ENCODE measurements at places on chromosomes 4 and X.

DNA sequence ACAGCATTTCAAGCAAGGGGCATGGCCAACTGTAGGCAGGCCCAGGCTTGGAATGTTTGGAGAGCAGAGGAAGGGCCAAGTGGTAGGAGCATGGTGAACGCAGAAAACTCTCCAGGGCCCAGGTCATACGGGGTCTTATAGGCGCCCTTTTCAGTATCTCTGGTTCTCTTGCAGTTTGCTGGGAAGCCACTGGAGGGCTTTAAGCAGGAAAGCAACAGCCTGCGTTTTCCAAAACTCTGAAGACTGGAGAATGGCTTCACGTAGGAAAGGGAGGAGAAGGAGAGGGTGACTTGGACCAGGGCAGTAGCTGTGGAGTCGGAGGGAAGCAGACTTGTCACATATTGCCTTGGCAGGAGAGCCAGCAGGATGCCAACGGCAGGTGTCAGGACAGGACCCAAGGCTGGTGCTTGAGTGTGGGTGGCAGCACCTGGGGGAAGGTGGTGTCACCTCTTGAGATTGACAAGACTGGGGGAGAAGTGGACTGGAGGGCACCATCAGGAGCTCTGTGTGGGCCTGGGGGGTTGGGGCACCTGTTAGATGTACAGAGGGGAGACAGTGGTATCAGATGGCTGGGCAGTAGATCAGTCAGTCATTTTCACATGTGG, 21.9 kb downstream of the TKTL1 start:
- H3K4me1 ChIP-seq: no peaks in the 10 kb centered on the region
- no peak overlapping the region for H3K4me3 ChIP-seq
- DNase-seq: no peak
- no peak overlapping the region for H3K27ac ChIP-seq
- no peaks in the 10 kb centered on the region for H3K36me3 ChIP-seq

DNA sequence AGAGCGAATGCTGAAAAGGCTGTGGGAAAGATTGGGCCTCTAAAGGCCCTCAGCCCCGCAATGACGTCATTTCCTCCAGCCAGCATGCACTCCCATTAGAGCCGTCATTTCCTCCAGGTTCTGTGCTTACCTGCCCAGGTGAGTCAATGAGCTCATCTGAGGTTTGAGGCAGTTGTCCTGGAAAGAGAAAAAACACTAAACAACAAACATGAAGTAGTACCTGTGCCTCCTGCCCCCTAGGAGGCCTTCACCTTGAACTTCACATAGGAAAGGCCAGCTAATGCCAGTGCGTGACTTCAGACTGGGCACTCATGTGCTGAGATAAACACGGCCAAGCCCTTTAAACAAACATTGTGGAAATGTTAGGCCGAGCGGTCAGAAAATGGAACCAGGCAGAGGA, 55.9 kb downstream of the FHDC1 start:
- H3K27me3 ChIP-seq: no peaks in the 10 kb centered on the region
- H3K4me3 ChIP-seq: no peak overlapping the region
- H3K4me1 ChIP-seq: peaks cover 10% of the 10 kb centered on the region
- no peaks in the 10 kb centered on the region for H3K36me3 ChIP-seq
- peak; percentile 52 for DNase-seq

- H3K36me3 ChIP-seq: peaks cover 7% of the 10 kb centered on the region
- H3K4me3 ChIP-seq: no peak overlapping the region
- H3K27me3 ChIP-seq: no peaks in the 10 kb centered on the region
- DNase-seq: no peak
Measured at GRCh38 chr4:184400891-184401290, 73.5 kb downstream of the IRF2 start.

GRCh38 chr4:107689912-107690587, 30.0 kb downstream of the PAPSS1 start:
- DNase-seq: no peak
- H3K27ac ChIP-seq: no peak overlapping the region
- no peaks in the 10 kb centered on the region for H3K4me1 ChIP-seq
- no peak overlapping the region for H3K4me3 ChIP-seq
- H3K27me3 ChIP-seq: no peaks in the 10 kb centered on the region
- no peaks in the 10 kb centered on the region for H3K36me3 ChIP-seq

- H3K4me3 ChIP-seq: no peak overlapping the region
- no peak overlapping the region for H3K27ac ChIP-seq
- no peaks in the 10 kb centered on the region for H3K27me3 ChIP-seq
- no peak for DNase-seq
Measured at GRCh38 chrX:85109235-85109634, 105.6 kb downstream of the APOOL start.

- DNase-seq: no peak
- no peaks in the 10 kb centered on the region for H3K36me3 ChIP-seq
- H3K27me3 ChIP-seq: no peaks in the 10 kb centered on the region
- no peak overlapping the region for H3K4me3 ChIP-seq
- no peaks in the 10 kb centered on the region for H3K4me1 ChIP-seq
- no peak overlapping the region for H3K27ac ChIP-seq
Measured at GRCh38 chrX:139554991-139555675, 24.6 kb downstream of the F9 start.

DNA sequence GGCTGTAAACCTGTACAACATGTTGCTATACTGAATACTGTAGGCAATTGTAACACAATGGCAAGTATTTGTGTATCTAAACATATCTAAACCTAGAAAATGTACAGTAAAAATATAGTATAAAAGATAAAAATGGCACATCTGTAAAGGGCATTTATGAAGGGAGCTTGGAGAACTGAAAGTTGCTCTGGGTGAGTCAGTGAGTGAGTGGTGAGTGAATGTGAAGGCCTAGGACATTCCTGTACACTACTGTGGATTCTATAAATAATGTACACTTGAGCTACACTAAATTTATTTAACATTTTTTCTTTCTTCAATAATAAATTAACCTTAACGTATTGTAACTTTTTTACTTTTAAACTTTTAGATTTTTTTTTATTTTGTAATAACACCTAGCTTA, 5.0 kb upstream of the SHROOM4 start:
- H3K27ac ChIP-seq: no peak overlapping the region
- no peak for DNase-seq
- H3K36me3 ChIP-seq: no peaks in the 10 kb centered on the region
- no peak overlapping the region for H3K4me3 ChIP-seq

GRCh38 chrX:34563804-34564203, 93.3 kb downstream of the TMEM47 start:
- H3K4me3 ChIP-seq: no peak overlapping the region
- H3K4me1 ChIP-seq: no peaks in the 10 kb centered on the region
- DNase-seq: no peak
- H3K27me3 ChIP-seq: no peaks in the 10 kb centered on the region

- no peaks in the 10 kb centered on the region for H3K27me3 ChIP-seq
- H3K4me1 ChIP-seq: no peaks in the 10 kb centered on the region
- no peak overlapping the region for H3K4me3 ChIP-seq
Measured at GRCh38 chrX:13220916-13221315, 98.9 kb downstream of the ATXN3L start.

GRCh38 chr4:169279108-169279507, 8.4 kb upstream of the SH3RF1 start:
- H3K36me3 ChIP-seq: no peaks in the 10 kb centered on the region
- no peak overlapping the region for H3K27ac ChIP-seq
- H3K4me1 ChIP-seq: no peaks in the 10 kb centered on the region
- DNase-seq: no peak

- H3K27ac ChIP-seq: peak overlapping the region; percentile 30
- no peaks in the 10 kb centered on the region for H3K27me3 ChIP-seq
- no peak overlapping the region for H3K4me3 ChIP-seq
- H3K4me1 ChIP-seq: no peaks in the 10 kb centered on the region
Measured at GRCh38 chrX:3697220-3697684, 16.2 kb downstream of the PRKX start.

- no peaks in the 10 kb centered on the region for H3K4me1 ChIP-seq
- no peaks in the 10 kb centered on the region for H3K36me3 ChIP-seq
- DNase-seq: no peak
- H3K27me3 ChIP-seq: no peaks in the 10 kb centered on the region
Measured at GRCh38 chr4:20474119-20474518, 222.4 kb downstream of the SLIT2 start.

DNA sequence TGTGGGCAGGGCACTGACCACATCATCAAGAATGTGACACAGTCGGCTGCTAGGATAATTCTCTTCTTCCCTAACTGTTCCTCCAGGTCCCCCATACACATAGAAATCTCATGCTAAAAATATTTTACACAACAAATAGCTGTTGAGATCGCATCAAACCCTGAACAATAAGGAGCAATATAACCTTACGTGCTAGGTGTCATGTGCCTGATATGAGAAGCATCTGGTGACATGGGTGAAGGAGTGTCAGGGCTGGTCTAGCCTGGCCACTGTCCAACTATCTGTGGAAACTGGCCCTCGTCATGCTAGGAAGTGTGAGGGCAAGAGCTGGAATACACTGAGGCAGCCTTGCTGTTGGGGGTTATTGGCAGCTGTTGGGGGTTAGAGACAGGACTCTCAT, 167.3 kb upstream of the PGRMC2 start:
- no peaks in the 10 kb centered on the region for H3K36me3 ChIP-seq
- H3K27me3 ChIP-seq: no peaks in the 10 kb centered on the region
- H3K27ac ChIP-seq: no peak overlapping the region
- H3K4me3 ChIP-seq: no peak overlapping the region
- H3K4me1 ChIP-seq: no peaks in the 10 kb centered on the region

Measured in small intestine (tissue), 16 donors.